ENCODE measurements at places on chromosomes 1 and 21.

DNA sequence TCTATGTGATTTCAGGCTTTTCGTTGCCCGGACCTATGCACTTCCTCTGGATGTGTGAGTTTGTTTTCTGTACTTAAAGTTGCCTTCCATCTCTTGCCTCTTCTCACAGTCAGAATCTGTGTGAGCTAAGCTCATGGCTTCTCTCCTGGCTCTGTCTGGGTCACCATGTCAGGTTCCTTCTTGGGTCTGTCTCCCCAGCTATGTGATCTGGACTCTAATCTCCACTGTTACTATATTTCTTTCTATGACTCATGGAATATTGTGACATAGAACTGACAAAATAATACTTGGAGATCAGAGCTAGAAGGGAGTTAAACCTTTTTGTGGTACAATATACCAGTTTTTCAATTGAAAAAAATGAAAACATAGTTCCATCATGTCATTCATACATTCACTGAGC is 172.7 kb upstream of the FGGY start:
- H3K4me3 ChIP-seq, result no peak overlapping the region
- no peaks in the 10 kb centered on the region for H3K27me3 ChIP-seq
- peak; percentile 67 for DNase-seq
- no peaks in the 10 kb centered on the region for H3K36me3 ChIP-seq
- no peak overlapping the region for H3K27ac ChIP-seq

DNA sequence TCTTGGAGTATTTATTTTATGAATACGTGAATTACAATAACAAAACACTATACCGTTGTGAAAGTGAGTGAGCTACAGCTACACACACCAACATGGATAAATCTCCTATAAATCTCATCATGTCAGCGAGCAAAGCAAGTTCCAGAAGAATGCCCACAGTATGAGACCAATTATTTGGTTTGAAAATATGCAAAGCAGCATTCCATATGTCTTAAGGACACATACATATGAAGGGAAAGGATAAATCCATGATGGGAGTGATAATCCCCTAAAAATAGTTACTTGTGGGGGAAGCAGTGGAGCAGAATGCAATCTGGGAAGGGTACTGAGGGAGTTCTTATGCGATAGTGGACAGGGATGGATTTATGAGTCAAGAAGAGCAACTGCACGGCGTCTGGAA is 261.3 kb downstream of the DISC1 start:
- H3K4me3 ChIP-seq, result no peak overlapping the region
- no peaks in the 10 kb centered on the region for H3K27me3 ChIP-seq
- no peaks in the 10 kb centered on the region for H3K36me3 ChIP-seq
- no peak overlapping the region for H3K27ac ChIP-seq
- no peak for DNase-seq

DNA sequence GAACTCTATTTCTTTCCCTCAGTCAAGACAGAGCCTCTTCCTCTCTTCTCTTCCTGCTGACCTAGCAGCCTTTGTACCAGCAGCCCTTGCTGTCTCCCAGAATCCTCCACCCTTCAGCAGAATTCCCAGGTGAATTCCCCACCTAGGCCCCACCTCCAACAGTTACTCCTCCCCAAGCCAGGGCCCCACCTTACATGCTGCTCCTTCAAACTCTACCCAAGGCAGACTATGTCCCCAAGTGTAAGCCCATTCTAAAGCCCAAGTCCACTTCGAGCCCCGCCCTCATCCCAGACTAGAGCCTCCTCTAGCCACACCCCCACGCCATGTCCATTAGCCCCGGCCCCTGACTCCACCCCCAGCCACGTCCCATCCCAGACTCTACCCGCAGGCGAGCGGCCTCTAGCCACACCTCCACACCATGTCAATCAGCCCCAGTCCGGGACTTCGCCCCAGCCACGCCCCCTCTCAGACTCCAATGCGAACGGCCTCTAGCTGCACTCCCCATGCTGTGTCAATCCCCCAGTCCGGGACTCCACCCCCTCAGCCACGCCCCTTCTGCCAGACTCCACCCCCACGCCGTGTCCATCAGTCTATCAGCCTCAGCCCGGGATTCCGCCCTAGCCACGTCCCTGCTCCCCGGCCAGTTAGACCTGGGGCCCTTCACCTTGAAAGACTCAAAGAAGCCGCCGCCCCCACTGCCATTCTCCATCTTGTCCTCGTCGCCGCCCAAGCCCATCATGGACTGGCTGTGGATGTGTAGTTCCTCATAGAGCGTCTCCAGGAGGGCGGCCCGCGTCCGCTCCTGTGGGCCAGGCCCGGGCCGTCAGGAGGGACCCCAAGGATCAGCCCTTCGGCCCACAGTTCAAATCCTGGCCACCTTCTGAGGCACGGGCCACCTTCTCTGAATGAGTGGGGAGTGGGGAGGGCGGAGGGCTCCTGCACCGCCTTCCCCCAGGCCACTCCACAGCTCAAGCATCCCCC is 61.3 kb downstream of the RAP1GAP start:
- no peaks in the 10 kb centered on the region for H3K36me3 ChIP-seq
- peaks cover 26% of the 10 kb centered on the region for H3K4me1 ChIP-seq
- H3K27ac ChIP-seq, result no peak overlapping the region
- DNase-seq, result peak; percentile 78

DNA sequence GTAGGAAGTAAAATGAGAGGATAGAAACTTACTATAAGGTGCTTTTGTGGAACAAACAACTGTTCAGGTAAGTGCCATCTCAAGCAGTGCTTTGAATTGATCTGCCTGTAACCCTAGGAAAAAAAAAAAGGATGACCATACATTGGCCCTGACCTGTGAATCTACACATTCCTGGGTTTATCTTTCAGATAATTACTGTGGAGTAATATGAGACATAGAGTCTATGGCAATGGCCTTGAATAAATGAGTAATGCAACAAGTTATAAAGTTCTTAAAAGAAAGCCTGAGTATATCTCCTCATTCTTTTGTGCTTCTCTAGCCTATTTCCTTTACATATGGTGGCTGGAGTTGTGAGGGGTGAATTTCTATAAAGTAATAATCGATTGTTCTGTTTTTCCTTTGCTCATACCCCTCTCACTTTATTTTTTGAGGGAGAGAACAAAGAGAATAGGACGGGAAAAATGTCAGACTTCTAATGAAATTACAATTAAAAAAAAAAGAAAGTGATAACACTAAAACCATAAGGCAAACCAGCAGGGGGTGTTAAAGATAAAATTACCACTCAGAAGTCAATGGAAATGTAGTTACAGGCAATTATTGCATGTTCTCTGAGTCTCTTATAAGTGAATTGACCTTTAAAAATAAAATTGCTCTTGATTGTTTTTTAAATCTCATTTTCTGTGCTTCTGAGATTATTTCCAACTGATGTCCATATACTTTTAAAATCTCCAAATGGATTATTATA is 12.4 kb upstream of the ATP1A1 start:
- peaks cover 3% of the 10 kb centered on the region for H3K27me3 ChIP-seq
- peak; percentile 27 for DNase-seq
- no peaks in the 10 kb centered on the region for H3K36me3 ChIP-seq
- no peak overlapping the region for H3K4me3 ChIP-seq

- no peak overlapping the region for H3K4me3 ChIP-seq
- H3K4me1 ChIP-seq, result no peaks in the 10 kb centered on the region
- no peaks in the 10 kb centered on the region for H3K36me3 ChIP-seq
- H3K27me3 ChIP-seq, result peaks cover 7% of the 10 kb centered on the region
Measured at GRCh38 chr1:57321776-57322175, 102.1 kb downstream of the DAB1 start.
